ENCODE measurements at places on chromosomes 16 and 17. TPM values are rescaled to one million over a fixed set of nuclear protein-coding genes. Genes with fewer than 3 reads are reported as not detected.
A peak's percentile ranks its signal among the peaks of the same experiment; 100 is the strongest.

GRCh38 chr17:30376621-30377452 is 1.9 kb upstream of the CPD start:
- DNase-seq = peak; percentile 75

DNA sequence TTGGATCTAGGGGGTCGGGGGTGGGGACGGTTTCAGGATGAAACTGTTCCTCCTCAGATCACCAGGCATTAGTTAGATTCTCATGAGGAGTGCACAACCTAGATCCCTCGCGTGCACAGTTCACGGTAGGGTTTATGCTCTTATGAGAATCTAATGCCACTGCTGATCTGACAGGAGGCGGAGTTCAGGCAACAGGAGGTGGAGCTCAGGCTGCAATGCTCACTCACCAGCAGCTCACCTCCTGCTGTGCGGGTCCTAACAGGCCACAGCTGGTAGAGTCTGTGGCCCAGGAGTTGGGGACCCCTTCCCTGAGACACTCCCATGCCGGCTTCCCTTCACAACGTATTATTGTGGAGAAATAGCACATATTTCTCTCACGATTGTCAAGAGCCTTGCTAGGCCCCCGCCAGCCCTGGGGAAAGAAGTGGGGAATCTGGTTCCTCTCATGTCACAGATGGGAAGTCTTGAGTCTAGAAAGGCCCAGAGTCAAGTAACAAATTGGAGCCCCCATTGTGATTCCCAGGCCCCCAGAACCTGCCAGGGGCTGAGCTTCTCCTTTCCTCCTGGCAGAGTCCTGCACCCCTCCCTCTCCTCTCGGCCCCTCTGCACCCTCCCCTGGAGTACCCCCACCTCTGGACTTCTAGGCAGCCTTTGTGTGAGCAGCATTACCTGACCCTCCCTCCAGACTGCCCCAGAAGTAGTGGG is 6.1 kb upstream of the KRT14 start:
- no peak for DNase-seq

DNA sequence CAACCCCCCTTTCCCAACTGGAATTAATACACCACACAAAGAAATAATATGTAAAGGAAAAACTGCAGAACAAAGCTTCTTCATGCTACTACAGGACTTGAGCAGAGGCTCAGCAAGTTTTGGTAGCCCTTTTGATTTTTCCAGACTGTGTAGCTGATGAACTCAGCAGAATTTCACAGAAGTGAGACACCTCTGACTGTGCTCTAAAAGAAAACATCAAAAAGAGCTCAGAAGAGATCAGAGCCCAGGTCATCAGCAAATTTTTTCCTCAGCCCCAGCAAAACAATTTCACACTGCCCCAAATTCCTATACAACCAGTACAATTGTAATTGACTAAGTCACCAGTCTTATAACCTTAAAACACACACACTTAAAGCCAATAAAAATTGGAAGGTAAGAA is 38.0 kb downstream of the TTC19 start:
- no peak for DNase-seq

GRCh38 chr17:28841901-28842281 is 699 bp downstream of the FAM222B start:
- no peak for DNase-seq

Gene PLXDC1
- 4.5 TPM for polyA plus RNA-seq

Data from kidney (tissue), 22 donors.